Activated naive CD4-positive, alpha-beta T cell treated with anti-CD3 and anti-CD28 coated beads, Interleukin-2, amount 50 U/mL, for 72 hours (primary cell): ENCODE measurements at places on chromosomes 4 and X. TPM values are rescaled to one million over a fixed set of nuclear protein-coding genes. Genes with fewer than 3 reads are reported as not detected.

PF4V1 gene
- not detected for total RNA-seq

DKK2 gene
- total RNA-seq, result not detected

ESX1 gene
- not detected for total RNA-seq

ZRSR2 gene
- total RNA-seq, result 12.3 TPM

DDX53 gene
- not detected for total RNA-seq

CCKAR gene
- not detected for total RNA-seq

CLGN gene
- not detected for total RNA-seq

CYSLTR1 gene
- total RNA-seq, result 7.8 TPM

PABPC1L2B gene
- total RNA-seq, result not detected

AMOT gene
- 1.3 TPM for total RNA-seq

CPLX1 gene
- total RNA-seq, result 1.9 TPM

ZNF732 gene
- total RNA-seq, result not detected

ZDHHC15 gene
- not detected for total RNA-seq

CT45A3 gene
- not detected for total RNA-seq

IL3RA gene
- 0.41 TPM for total RNA-seq

CDX4 gene
- not detected for total RNA-seq

BTK gene
- 0.41 TPM for total RNA-seq

TMEM164 gene
- 20.0 TPM for total RNA-seq

CXCL11 gene
- 0.21 TPM for total RNA-seq

TRIML2 gene
- not detected for total RNA-seq

COL25A1 gene
- total RNA-seq, result not detected

GRIA3 gene
- total RNA-seq, result not detected

MCUB gene
- 63.9 TPM for total RNA-seq

RNF175 gene
- total RNA-seq, result 1.1 TPM

RBMXL3 gene
- total RNA-seq, result not detected

MAGEA9B gene
- total RNA-seq, result not detected

NAT8L gene
- total RNA-seq, result not detected

CT45A2 gene
- total RNA-seq, result not detected

RLIM gene
- 58.6 TPM for total RNA-seq

KIAA1210 gene
- not detected for total RNA-seq

USP51 gene
- 3.9 TPM for total RNA-seq

UGT2B10 gene
- total RNA-seq, result not detected

GPR173 gene
- total RNA-seq, result 0.11 TPM

MTNR1A gene
- total RNA-seq, result not detected

SATL1 gene
- not detected for total RNA-seq
